ENCODE measurements at places on chromosomes 1 and 21. TPM values are rescaled to one million over a fixed set of nuclear protein-coding genes. Genes with fewer than 3 reads are reported as not detected.

C1orf226 gene
- total RNA-seq: 16.7 TPM

SAMD13 gene
- not detected for total RNA-seq

TMEM82 gene
- total RNA-seq: not detected

EFCAB7 gene
- 5.3 TPM for total RNA-seq

ESPN gene
- total RNA-seq: 2.1 TPM
